ENCODE measurements at places on chromosomes 6 and 20.
A peak's percentile ranks its signal among the peaks of the same experiment; 100 is the strongest.

DNA sequence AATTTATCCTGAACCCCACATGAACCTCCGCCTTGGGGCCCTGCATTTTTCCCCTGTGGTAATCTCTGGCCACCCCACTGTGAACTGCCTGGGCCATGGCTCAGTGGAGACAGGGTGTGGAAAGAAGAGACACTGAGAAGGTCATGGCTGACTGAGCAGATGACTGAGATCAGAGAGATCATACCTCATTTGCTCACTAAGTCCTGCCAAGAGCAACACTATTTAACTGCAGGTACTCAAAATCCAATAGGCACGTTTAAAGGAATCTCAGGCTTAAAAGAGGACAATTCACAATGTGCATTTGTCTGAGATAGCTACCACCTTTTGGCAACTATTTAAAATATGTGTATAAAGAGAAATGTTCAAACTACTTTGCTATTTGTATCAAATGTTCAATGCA is 305.0 kb downstream of the GMDS start:
- no peak for DNase-seq

- no peak for DNase-seq
These were observed 15.5 kb downstream of the COL9A3 start for GRCh38 chr20:62832212-62832922.

DNA sequence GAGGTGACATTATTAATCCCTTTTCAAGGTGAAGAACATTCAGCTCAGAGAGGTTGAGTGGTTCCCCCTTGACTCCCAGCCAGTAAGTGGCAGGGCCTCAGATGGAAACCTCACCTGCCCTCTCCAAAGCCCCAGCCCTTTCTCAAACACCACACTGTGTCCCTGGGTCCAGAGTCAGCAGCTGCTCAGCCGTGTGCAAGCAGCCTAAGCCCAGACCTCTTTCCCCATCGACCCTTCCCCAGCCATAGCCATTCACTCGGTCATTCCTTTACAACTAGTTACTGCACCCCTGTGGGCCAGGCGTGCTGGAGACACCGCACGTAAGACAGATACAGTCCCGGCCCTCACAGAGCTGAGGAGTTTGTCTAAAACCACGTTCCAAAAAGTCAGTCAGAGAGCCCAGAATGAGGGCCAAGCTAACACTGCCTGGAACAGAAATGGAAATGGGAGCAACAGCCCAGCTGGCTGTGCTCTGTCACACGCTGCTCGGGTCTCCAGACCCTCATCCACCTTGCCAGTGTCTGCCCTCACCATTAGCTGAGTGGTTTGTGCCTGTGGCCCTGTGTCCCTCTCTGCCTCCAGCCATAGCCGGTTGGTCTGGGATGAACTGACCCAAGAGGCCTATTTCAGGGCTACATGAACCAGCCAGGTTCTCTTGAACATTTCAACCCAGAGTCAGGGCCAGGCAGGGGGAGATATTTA is 29.6 kb downstream of the ZC3H12D start:
- DNase-seq: no peak

DNA sequence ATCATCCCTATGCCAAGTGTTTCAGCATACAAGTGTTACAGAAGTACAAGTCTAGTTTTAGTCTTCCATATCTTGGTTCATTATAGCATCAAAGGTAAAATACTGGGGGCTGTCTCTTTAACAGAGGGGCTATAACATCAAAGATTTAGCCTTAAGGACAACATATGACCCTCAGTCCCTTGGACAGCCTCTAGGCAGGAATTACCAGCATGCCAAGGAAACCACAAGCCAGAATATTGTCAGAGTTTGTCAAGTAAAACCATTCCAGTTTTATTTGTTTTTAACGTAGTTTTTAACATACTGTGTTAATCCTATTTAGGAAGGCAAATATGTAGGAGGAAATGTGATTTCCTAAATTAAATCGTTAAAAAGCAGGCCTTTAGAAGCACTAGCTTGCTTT is 18.6 kb downstream of the ZKSCAN8 start:
- DNase-seq: no peak

- peak; percentile 18 for DNase-seq
These were observed 69.1 kb downstream of the SLC35F1 start for GRCh38 chr6:117976030-117976651.

GRCh38 chr20:20038586-20038985 is 13.7 kb downstream of the CRNKL1 start:
- DNase-seq: no peak

DNA sequence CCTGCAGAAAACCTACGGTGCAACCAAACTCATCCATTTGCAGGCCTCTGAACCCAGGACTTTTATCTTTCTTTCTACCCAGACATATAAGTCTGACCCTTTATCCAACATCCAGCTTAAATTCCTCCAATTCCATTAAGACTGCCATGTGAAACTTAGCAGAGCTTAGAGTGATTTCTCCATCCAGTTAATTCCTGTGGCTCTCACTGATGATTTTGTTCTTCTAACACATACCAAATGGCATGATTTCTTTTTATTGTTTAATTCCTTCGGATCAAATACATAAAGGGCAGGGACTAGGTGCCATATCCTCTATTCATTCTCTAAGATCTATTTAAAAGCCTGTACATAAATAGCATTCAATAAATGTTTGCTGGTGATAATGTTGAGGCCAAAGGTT is 92.9 kb downstream of the TASP1 start:
- DNase-seq: no peak

DNA sequence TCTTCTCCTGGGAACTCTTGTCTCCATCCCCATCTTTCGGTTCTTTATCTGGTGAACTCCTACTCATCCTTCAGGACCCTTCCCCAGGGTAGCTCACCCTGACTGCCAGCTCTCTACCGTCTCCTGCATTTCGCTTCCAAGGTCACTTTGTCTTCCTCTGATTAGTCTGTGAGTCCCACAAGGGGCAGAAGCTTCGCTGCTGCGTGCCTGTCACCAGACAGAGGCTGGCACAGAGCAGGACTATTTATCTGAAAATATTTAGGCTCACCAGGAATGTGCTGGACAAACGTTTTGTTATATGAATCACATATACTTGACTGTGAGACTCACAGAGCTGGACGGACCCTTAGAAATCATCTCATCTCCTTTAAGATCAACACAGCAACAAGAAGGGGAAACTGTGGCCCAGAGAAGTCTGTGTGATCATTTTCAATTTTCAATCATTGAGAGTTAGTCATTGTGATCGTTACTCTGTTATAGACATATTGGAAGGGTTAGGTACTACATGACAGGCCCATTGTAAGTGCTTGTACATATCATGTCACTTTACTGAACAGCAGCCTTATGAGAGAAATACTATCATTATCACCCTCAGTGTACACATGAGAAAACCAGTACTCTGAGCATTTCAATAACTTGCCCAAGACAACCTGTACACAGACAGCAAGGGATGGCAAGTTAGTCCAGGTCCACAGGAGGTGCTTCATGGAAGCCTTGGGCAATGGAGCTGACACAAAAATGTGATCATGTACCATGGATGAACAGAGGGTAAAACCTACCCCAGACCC is 51.4 kb downstream of the JPH2 start:
- no peak for DNase-seq

Data from stromal cell of bone marrow (primary cell).